ENCODE measurements at places on chromosomes 2 and 18.

- DNase-seq: no peak
These were observed 42.9 kb downstream of the KIAA1328 start for GRCh38 chr18:36871801-36872200.

GRCh38 chr2:177651833-177652232, 259.3 kb downstream of the AGPS start:
- no peak for DNase-seq

DNA sequence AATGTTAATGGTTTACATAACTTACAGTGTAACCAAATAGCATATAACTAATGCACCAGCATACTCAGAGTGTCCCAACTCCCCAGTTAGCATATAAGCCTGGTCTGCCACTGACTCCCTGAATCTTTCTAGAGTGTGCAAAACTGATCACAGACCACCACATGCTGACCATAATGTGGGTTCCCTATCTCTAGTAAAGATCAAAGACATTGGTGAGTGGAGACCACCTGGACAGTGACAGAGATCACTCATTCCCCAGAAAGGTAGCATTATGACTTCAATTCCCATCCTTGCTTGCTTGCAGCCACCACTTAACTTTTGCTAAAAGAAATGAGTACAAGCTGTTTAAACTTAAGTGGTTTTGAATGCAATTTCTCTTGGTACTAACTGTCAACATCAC, 39.0 kb downstream of the KANSL1L start:
- DNase-seq: no peak

- DNase-seq: no peak
These were observed 93.7 kb upstream of the KLHL29 start for GRCh38 chr2:23291239-23291638.

GRCh38 chr2:144086965-144087364, 433.0 kb downstream of the ZEB2 start:
- no peak for DNase-seq

DNA sequence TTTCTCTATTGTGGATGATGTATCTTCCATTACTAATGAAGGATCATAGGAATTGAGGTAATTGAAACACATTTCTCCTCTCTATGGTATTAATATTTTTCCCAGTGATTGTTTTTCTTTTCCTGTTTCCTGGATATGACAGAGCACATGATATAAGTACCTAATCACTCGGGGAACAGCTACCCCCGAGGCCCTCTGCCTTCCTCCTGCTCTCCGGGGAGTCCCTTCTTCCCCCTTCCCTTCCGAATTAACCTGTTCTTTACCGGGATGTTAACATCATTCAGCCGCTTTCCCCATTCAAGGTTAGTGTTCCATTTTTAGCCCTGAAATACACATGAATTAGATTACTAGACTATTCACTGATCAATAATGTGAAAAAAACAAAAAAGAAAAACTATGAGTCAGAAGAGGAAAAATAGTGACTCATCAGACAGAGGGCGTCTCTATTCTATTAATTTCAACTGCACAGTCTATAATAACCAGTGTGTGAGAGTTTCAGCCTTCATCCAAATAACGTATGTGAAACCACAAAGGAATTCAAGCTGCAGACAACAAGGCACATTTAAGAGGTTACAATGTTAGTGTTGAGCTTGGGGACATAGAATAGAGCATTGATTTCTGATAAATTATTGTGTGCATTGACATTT, 450.8 kb downstream of the DLGAP1 start:
- DNase-seq: no peak

- DNase-seq: no peak
These were observed 66.6 kb downstream of the ADNP2 start for GRCh38 chr18:80175451-80176204.

DNA sequence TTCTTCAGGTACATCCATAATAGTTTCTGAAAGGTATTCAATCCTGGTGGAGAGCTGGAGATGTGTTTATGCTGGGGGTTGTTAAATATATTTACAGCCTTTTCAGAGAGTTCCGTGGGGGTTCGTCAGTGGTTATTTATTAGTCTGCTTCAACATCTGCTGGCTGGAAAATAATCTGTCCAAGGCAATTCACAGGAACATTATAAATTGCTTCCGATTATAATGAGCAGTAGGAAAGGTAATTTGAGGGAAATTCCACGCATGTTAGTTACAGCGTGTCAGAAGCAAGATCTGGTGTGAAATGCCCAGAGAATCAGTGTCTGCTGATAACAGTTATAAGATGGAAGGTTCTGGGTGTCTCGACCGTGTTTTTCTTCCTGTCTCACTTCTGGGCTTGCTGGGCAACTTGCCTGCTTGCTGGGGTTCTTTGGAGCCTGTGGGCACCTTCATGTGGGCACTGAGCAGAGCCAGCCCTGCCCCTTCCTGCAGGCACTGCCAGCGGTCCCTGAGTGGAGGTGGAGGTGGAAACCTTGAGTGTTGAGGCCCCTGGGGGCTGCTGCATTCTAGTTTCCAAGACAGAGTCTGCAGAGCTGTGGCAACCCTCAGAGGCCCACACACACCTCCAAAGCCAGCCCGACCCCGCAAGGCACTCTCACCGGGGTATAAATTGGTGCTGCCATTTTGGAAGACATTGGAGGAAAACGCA, 185.7 kb downstream of the FAM210A start:
- no peak for DNase-seq

- DNase-seq: no peak
These were observed 51.9 kb downstream of the GRB14 start for GRCh38 chr2:164569378-164569777.

- no peak for DNase-seq
These were observed 447.0 kb upstream of the TCF4 start for GRCh38 chr18:56034949-56035348.

- DNase-seq: no peak
These were observed 156.7 kb downstream of the RNF152 start for GRCh38 chr18:61736133-61736532.

- DNase-seq: no peak
These were observed 98.0 kb downstream of the MYO5B start for GRCh38 chr18:50096766-50097435.

- no peak for DNase-seq
These were observed 360.6 kb downstream of the ZNF521 start for GRCh38 chr18:24991141-24992060.

DNA sequence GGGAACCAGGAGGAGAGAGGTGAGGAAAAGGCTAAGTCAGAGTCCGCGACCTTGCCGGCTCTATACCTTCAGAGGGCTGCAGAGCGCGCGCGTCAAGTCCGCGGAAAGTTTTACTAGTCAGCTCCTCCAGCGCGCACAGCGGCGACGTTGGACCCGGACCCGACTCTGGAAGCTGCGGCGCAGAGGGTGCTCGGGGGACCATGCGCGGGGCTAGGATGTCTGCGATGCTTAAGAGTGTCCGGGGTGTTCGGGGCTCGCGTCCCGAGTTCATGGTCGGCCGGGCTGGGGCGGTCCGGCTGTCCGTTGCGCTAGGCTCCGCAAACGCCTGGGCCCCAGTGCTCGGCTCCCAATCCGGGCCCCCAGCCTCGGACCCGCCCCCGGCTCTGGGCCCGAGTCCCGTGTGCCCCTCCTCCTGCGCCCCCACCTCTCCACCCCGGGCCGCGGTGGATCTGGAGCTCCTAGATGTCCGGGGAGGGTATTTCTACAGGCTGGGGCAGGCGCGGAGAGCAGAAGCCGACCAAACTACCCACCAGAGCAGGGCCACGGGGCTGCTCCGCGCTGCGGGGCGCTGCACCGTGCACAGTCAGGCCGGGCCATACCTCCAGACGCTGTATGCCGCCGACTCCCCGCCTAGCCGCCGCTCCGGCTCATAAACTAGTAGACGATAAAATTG, at the start of gene LBX2:
Gene LBX2 (minus strand): TSS at position 337 of the 673 bp plus-strand sequence. CDS start 66 bp downstream, at position 271.
- DNase-seq: peak; percentile 29

- no peak for DNase-seq
These were observed 177.6 kb downstream of the ZNF407 start for GRCh38 chr18:74775239-74775638.

GRCh38 chr2:43073401-43073825, 153.0 kb downstream of the ZFP36L2 start:
- DNase-seq: no peak

GRCh38 chr2:102392942-102393341, 30.0 kb upstream of the IL18RAP start:
- DNase-seq: no peak

GRCh38 chr2:26922405-26923188, 47.8 kb upstream of the MAPRE3 start:
- peak; percentile 8 for DNase-seq

DNA sequence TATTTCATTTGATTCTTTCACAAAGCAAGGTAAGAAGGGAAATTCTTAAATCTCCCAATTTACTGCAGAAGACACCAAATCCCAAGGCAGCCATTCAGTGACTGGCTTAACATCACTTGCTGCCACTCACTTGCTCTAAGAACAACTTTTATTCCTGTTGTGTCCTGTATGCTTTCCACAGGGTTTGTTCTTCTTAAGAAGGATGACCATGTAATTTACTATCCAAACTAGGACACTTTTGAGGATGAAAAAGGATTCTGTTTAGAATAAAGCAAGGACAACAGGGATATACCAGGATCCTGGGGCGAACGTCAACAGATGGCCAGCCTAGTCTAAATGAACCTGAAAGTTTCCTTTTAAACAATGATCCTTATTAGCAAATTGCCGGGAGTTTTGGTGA, 34.8 kb downstream of the RIT2 start:
- no peak for DNase-seq

DNA sequence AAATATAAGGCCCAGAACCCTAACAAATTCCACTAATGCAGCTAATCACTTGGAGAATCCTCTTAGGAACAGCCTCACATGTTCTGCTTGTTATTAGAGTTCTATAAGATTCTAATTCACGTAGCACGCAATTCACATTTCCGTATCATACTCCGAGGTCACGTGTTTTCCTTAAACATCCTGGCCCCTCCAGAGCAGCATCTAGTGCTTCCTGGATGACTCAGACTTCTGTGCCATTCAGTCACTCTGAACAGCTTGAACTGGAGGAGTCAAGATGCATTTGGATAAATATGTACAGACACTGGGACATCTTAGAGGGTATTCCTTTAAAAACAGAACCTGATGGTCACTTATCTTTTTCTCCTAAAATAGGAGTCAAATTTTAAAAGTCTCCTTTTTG, 156.5 kb downstream of the MYO5B start:
- no peak for DNase-seq

GRCh38 chr2:135916207-135916606, 40.0 kb upstream of the MCM6 start:
- no peak for DNase-seq

- DNase-seq: no peak
These were observed 178.1 kb downstream of the DCC start for GRCh38 chr18:52518086-52518485.

Measured in stimulated activated CD4-positive, alpha-beta T cell treated with anti-CD3 and anti-CD28 coated beads, TNF-alpha, amount 100 ng/mL, for 4 hours (primary cell).